SHP77 treated with DMSO at 0.1 percent for 48 hours (cell line): ENCODE measurements at places on chromosomes 1 and 21.

- DNase-seq: no peak
These were observed 292.9 kb upstream of the DUSP10 start for GRCh38 chr1:222034790-222035189.

GRCh38 chr1:101697072-101697471, 299.7 kb downstream of the OLFM3 start:
- no peak for DNase-seq

- DNase-seq: no peak
These were observed 105.9 kb upstream of the KCNK2 start for GRCh38 chr1:214976665-214977064.

GRCh38 chr1:234568345-234568744, 41.6 kb downstream of the IRF2BP2 start:
- no peak for DNase-seq

- DNase-seq: no peak
These were observed 23.0 kb downstream of the ARV1 start for GRCh38 chr1:231001892-231002291.

DNA sequence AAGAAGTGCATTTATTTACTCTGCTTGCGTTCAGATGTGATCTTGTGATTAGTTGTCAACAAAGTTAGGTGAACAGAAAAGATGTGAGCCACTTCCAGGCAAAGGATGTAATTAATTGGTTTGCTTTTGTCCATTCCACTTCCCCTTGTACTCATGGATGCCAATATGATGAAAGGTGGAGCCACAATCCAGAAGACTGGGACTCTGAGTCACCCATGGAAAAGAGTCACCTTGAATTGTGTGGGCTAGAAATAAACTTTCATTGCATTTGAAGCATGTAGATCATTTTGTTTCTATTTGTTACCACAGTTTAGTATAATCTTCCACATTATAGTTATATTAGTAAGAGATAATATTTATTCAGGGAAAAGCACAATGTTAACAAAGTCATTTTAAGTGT, 684.2 kb downstream of the LTN1 start:
- no peak for DNase-seq

DNA sequence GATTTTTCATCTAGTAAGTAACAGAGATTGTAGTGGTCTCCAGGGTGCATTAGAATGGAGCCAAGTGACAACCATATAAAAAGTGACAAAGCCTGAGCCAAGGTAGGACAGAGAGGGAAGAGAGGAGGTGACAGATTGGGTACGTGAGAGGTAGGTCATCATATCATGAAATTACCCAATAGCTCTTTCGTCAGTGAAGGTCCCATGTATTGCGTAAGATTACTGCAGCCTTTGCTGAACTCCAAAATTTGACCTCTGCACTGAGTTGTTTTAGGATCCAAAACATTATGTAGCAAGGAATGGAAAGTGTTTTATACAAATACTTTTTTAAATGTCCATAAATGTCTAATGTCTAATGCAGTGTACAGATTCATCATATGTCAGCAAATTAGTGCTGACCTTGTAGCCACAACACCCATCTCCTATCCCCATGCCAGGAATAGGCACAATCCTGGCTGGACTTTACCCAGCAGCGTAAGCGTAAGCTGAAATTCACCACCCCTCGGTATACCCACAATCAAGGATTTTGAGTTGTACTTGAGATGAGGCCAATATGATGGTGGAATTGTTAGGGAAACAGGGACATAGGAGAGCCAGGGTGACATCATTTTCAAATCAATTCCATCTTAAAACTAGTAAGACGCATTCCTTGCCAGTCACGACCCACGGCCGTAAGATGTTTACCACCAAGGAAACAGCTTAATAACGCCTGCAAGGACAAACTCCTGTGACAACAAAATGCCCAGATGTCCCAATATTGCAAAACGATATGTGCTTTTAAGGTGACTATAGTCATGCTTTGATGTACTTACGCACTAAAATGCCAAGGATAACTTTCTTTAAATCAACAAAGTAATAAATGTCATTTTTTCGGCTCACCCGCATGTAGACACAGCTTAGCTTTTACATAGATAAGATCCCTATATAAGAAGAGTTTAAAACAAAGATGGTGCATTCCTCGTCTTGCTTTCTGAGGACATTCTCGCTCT, 38.1 kb upstream of the GREM2 start:
- no peak for DNase-seq

- no peak for DNase-seq
These were observed 19.3 kb downstream of the SPEN start for GRCh38 chr1:15866721-15867201.

DNA sequence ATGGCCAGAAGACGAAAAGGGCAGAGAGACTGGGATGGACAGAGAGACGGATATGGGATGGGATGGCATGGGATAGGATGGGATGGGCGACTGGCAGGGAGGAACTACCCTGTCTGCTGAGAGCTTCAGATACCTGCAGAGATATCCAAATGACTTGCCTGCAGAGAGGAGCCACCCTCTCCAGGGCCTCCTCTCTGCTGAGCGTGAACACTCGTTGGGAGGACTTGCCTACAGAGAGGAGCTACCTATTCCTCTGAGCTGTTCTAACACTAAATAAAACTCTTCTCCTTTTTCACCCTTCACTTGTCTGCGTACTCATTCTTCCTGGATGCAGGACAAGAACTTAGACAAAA, 67.1 kb upstream of the LRRN2 start:
- no peak for DNase-seq

- DNase-seq: no peak
These were observed 20.6 kb downstream of the KPNA6 start for GRCh38 chr1:32128479-32128878.

- no peak for DNase-seq
These were observed 99.6 kb downstream of the RUNX1 start for GRCh38 chr21:34949499-34949898.

GRCh38 chr1:61114178-61114870, 32.0 kb downstream of the NFIA start:
- DNase-seq: no peak

DNA sequence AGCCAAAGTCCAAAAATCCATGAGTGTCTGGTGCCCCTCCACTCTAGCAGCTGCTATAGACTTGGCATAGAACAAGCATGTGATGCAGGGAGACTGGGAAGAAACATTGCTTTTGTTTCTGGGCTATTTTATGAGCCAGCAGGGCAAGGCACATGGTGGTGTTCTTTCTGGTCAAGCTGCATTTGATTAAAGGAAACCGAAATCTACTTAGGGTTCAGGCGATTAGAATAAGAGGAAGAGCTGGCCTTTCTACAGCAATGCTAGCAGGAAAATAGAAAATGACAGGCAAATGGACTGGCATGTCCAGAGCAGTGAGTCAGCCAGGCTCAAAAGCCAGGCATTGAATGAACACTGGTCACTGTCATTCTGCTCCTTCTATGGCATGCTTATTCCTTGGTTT, 28.5 kb upstream of the ARHGAP29 start:
- no peak for DNase-seq

GRCh38 chr1:156444407-156445001, 56.1 kb downstream of the MEF2D start:
- peak; percentile 38 for DNase-seq

DNA sequence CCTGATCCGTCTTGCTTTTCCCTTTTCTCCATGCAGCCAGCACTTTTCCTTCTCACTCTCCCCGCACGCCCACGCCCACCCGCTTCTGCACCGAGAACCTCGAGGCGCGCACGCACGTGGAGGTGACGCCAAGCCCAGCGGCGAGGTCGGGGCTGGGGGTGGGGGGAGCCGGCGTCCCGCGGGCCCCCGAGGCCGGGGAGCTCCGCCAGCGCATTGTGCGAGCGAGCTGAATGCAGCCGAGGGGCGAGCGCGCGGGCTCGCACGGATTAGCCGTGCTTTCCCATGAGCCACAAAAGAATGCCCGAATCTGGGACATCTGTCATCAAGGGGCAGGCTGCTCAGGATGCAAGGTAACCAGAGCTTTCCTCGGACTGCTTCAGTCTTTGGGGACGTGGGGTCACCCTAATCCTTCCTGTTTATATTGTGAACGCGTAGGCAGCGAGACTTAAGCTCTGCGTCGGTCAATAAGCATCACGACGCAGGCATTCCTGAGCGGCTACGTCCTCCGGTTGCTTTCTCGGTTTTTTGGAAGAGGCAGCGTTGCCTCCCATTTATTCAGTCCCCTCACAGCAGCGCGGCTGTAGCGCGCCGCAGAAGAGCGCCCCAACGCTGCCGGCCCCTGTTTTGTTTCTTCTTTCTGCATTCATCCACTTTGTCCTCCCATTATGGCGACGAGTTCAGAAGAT, 67.3 kb upstream of the AKT3 start:
- DNase-seq: no peak

DNA sequence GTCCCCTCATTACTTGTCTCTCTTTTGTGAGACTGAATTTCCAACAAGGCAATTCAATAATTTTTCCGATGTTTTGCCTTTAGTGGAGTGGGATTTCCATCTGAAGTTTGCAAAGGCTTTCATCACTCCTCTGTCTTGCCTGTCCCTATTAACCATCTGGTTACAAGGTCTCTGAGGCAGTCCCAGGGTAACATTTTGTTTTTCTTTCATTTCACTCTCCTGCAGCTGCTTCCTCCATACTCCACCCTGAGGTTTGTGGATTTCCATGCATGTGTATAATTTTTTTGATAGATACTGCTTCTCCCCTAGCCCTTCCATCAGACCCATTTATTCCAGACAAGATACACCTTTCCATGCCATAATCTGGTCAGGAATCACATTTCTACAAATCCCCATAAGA, 366.8 kb downstream of the PTBP2 start:
- DNase-seq: no peak

DNA sequence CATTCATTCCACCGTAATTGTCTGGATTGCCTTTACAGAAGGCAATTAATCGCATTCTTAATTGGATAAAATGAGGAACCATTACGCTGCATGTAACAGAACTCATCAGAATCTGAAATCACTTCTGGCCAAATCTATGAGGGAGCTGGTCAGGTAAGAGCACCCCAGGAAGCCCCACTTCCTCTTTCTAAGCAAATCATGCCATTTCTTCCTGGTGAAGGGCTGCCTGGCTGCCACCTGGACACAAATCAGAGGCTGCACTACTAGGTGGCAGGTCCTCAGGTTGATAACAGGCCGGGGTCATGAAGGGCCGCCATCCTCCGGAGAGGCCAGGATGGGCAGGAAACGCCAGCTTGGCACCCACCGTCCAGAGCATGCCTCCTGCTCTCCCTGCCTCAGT, 73.7 kb downstream of the CAPZB start:
- DNase-seq: no peak

- DNase-seq: no peak
These were observed 1.5 kb downstream of the AKIRIN1 start for GRCh38 chr1:38992412-38993111.

GRCh38 chr1:165344198-165344597, 12.3 kb downstream of the LMX1A start:
- no peak for DNase-seq

GRCh38 chr1:82894635-82895034, 1093.9 kb downstream of the ADGRL2 start:
- no peak for DNase-seq

DNA sequence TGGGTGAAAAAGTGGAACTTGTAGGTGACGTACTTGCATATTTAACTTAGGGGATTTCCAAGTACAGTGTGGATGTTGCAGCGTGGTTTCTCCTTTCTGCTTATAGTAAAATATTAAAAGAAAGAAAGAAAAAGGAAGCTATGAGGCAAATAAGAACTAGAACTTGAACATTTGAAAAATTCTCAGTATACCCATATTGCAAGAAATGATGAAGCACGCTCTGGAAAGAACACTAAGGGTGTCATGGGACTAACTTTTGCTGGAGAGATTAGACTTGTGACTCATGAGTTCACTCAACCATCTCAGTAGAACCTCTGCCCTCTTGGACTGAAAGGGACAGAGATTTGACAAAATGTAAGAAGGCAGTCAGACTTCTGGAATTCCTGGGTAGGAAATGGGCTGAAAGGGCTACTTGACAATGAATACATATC, 704.5 kb upstream of the ADGRL4 start:
- DNase-seq: no peak

DNA sequence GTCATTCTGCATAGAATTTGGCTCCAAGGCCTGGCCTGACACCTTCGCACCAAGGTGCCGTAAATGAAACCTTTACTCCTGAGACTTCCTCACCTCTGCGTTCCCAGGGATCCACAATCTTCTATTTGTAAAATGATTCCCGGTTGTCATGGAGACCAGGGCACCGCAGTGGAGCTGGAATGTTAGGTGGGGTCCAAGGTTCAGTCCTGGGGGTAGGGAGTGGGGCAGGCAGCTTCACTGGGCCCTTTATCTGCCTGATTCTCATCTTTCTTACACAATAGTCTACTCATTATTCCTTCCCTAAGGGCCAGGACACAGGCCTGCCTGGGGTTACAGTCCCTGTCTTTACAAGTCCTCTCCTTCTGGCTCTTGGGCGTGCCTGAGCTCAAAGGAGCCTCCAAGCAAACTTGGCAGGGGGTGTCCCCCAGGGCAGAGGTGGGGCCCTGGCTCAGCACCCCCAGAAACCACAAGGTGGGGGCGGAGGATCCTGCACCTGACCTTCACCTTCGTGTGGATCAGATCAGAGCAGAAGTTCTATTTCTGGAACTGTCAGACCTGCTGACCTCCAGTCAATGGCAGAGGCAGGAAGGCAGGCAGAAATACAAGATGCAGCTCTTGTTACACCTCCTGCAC, 51.1 kb downstream of the RIPK4 start:
- no peak for DNase-seq

GRCh38 chr1:192407206-192407605, 90.4 kb downstream of the RGS21 start:
- DNase-seq: no peak

GRCh38 chr1:88216441-88216840, 467.6 kb upstream of the PKN2 start:
- DNase-seq: no peak

DNA sequence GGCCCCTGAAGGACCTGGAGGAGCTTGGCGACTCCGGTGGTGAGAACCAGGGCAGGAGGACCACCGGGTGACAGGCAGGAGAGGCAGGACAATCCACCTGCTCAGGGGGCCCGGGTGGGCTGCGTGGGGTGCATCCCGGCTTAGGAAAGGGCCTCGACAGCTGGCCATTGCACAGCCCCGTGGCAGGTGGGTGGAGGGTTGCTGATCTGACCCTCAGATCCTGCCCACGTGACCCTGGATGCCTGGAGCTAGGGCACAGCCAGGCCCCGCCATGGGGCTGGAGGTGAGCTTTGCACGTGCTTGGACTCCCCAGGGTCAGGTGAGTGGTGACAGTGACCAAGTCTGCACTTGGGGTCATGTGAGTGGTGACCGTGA, 35.5 kb upstream of the SLC19A1 start:
- DNase-seq: no peak

- DNase-seq: no peak
These were observed 61.6 kb upstream of the SPAG17 start for GRCh38 chr1:118246646-118247045.

DNA sequence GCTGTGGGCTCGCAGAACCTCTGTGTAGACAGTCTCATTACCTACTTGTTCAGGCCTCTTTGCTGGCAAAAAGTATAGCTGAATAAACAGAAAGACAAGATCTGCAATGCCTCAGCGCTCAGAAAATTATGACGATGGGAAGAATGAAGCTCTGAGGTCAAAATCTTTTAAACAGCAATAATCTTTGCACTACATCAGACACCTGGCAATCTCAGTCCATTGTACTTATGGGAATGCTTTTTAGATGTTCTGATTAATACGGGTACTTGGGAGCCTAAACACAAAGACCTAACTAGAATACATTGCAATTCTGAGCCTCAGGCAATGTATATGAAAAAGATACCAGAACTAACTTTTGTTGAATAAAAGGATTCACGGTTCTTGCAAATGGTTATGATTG, 410.7 kb downstream of the SMYD3 start:
- no peak for DNase-seq
